T-helper 1 cell (primary cell): ENCODE measurements at places on chromosomes 13 and 19.

- no peak for DNase-seq
Measured at GRCh38 chr19:13078381-13078780, 24.3 kb downstream of the LYL1 start.

- DNase-seq, result no peak
Measured at GRCh38 chr19:30602661-30603350, 230.6 kb downstream of the ZNF536 start.

DNA sequence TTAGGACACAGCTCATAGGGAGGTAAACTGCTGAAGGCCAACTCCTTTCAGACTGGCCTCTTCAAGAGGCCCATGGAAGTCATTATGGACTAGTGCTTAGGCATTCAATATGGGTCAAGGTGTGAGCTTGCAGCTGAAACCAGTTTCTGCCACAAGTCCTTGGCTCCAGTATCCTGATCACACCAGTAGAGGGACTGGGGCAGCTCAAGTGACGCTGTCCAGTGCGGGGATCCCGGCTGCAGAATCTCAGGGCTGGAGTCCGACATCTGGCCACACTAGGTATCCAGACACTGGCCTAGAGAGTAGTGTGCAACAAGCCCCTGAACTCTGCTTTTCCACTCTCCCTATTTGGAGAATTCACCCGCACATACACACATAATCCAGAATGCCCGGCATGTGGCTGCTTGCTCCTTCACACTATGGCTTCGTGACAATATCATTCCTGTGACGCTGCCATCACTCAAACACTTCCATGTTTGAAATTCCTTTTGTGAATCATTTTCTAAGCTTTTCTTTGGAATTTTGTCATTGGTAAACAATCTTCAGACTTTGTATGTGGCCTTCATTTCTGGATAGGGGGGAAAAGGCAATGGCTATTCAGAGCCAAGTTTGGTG, 425.1 kb downstream of the EFNB2 start:
- DNase-seq, result no peak

GRCh38 chr19:34235425-34235940, 18.9 kb upstream of the GARRE1 start:
- no peak for DNase-seq

DNA sequence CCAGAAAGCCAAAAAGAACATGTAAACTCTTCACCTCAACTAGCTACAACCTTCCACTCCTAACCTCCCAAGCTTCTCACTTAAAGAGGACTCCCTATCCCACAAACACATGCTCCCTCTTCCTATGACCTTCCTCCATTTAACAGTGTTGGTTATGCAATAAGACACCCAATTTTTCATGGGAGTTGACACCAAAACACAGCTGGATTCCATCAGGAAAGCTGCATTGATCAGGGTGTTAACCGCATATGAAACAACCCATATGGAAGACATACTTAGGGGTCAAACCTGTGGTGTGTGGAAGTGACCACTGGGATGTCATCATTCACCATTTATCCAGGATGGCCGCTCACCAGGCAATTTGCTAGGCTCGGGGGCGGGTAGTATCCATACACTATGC, 21.9 kb downstream of the ZNF473 start:
- no peak for DNase-seq

- DNase-seq, result no peak
Measured at GRCh38 chr13:104318121-104318520, 1251.9 kb upstream of the SLC10A2 start.

DNA sequence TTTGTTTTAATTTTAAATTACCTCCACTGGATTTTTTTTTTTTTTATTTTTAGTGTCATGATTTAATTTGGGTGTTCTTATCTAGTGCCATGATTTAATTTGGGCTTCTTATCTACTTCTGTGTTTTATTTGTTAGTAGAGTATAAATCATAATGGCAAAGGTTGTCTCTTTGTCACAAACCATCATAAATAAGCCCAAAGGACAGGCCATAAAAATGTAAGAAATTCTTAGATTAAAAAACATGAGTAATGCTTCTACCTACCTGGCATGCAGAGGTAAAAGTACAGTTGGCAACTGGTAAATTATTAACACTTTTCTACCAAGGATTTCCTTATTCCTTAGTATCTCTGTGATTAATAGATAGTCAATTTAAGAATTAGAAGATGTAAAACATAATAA, 55.2 kb downstream of the ERCC5 start:
- no peak for DNase-seq

GRCh38 chr19:7909471-7910067, 5.1 kb upstream of the TGFBR3L start:
- no peak for DNase-seq

DNA sequence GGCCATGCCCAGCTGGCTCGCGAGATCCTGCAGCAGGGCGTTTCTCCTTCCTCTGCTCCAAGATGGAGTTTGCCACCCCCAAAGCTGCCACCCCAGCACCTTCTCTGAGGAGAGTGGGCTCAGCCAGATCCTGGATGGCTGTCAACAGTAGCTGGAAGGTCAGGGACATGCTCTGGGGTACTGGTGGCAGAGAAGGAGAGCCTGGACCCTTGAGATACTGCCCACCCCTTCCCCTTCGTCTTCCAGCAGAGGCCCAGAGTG, 11.6 kb downstream of the IRGC start:
- no peak for DNase-seq

GRCh38 chr19:19416280-19416679, 10.8 kb downstream of the GATAD2A start:
- DNase-seq, result no peak

- no peak for DNase-seq
Measured at GRCh38 chr19:50309396-50310125, 19.6 kb downstream of the KCNC3 start.
